Chondrocyte (in vitro differentiated cells): ENCODE measurements at places on chromosomes 5 and 9.
A peak's percentile ranks its signal among the peaks of the same experiment; 100 is the strongest.

DNA sequence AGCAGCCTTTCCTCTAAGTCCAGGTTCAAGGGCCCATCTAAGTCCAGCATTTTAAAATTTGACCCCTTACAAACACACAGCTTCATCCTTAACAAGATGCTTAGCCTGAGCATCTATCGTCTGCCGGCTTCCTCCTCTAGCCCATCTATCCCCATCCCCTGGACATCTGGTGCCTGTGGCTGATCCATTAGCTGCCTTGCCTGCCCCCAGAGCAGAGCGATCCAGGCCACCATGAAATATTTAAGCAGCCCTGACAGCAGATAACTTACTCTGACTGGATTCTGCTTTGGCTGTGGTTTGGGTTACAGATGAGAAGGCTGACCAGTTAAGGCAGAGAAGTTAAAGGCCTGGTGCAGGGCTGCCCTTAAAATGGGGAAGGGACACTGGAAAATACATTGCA is 30.9 kb upstream of the CPEB4 start:
- H3K36me3 ChIP-seq = no peaks in the 10 kb centered on the region
- peaks cover 22% of the 10 kb centered on the region for H3K4me1 ChIP-seq
- DNase-seq = no peak
- no peak overlapping the region for H3K4me3 ChIP-seq
- no peak overlapping the region for H3K27ac ChIP-seq
- no peaks in the 10 kb centered on the region for H3K27me3 ChIP-seq

DNA sequence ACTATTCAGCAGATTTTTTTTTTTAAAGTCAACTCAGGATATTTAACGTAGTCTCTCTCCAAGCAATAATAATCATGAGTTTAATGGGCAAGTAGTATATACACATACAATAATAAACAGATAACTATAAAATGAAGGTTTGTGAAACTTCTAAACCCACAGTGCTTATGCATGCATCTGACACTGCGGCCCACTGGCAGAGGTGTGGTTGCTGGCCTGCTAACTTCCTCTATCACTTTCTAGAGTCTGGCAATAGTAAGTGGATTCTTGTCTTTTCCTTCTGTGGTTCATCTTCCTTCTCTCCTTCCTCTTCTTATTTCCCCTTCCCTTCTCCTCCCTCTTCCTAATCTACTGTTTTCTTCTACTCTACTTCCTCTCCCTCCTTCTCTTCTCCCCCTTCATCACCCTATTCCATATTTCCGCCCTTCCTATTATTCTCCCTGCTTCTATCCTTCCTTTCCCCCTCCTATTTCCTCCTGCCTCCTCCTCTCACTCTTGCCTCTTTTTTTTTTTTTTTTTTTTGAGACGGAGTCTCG is 18.6 kb upstream of the AGXT2 start:
- H3K27ac ChIP-seq = no peak overlapping the region
- H3K4me3 ChIP-seq = no peak overlapping the region
- no peaks in the 10 kb centered on the region for H3K4me1 ChIP-seq
- no peak for DNase-seq
- H3K27me3 ChIP-seq = peaks cover 24% of the 10 kb centered on the region

- H3K4me3 ChIP-seq = no peak overlapping the region
- no peaks in the 10 kb centered on the region for H3K27me3 ChIP-seq
- no peak for DNase-seq
- H3K27ac ChIP-seq = peak overlapping the region; percentile 38
- H3K36me3 ChIP-seq = no peaks in the 10 kb centered on the region
- H3K4me1 ChIP-seq = peaks cover 19% of the 10 kb centered on the region
These were observed 95.3 kb downstream of the IRX2 start for GRCh38 chr5:2656206-2656605.

GRCh38 chr5:163912046-163912445 is 406.6 kb downstream of the MAT2B start:
- no peaks in the 10 kb centered on the region for H3K27me3 ChIP-seq
- H3K27ac ChIP-seq = no peak overlapping the region
- no peak for DNase-seq
- H3K4me1 ChIP-seq = no peaks in the 10 kb centered on the region
- no peak overlapping the region for H3K4me3 ChIP-seq

- peak overlapping the region; percentile 65 for H3K4me3 ChIP-seq
- H3K36me3 ChIP-seq = peaks cover 35% of the 10 kb centered on the region
- peak overlapping the region; percentile 83 for H3K27ac ChIP-seq
- no peak for DNase-seq
- no peaks in the 10 kb centered on the region for H3K27me3 ChIP-seq
These were observed 4.5 kb downstream of the NREP start for GRCh38 chr5:111752426-111752965.

DNA sequence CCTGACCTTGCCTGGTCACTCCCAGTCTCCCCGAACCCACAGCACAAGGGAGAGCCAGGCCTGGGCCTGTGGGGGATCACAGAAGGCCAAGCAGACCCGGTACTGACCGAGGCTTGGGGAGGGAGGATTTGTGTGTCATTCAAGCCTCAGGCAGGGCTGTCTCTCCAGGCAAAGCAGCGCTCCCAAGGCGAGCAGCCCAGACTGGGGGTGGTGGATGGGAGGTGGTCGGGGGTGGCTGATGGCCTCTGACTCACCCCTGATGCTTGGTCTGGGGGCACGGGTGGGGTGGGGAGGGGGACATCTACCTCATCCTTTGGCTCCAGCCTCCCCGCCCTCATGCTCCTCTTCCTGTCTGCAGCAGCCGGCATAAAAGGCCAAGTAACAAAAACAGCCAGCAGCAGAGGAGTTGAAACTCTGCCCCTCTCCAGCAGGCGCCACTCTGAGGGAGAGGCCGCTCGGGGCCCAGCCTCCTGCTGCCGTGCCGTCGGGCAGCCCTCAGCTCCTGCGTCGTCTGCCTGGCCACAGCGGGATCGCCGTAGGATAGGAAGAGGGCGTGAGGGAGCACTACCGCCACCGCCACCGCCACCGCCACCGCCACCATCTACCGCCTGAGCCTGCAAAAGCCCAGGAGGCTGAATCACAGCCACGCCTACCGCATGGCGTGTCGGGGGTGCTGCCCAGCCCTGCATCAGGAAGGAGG is 166.0 kb downstream of the OLFM1 start:
- peaks cover 4% of the 10 kb centered on the region for H3K4me1 ChIP-seq
- no peaks in the 10 kb centered on the region for H3K36me3 ChIP-seq
- peaks cover 11% of the 10 kb centered on the region for H3K27me3 ChIP-seq
- no peak overlapping the region for H3K4me3 ChIP-seq
- peak; percentile 77 for DNase-seq
- no peak overlapping the region for H3K27ac ChIP-seq
